DMS 273 treated with DMSO at 0.1 percent for 48 hours (cell line): ENCODE measurements at places on chromosomes 2 and 18.

- no peak for DNase-seq
Measured at GRCh38 chr2:15704086-15704787, 112.6 kb downstream of the DDX1 start.

DNA sequence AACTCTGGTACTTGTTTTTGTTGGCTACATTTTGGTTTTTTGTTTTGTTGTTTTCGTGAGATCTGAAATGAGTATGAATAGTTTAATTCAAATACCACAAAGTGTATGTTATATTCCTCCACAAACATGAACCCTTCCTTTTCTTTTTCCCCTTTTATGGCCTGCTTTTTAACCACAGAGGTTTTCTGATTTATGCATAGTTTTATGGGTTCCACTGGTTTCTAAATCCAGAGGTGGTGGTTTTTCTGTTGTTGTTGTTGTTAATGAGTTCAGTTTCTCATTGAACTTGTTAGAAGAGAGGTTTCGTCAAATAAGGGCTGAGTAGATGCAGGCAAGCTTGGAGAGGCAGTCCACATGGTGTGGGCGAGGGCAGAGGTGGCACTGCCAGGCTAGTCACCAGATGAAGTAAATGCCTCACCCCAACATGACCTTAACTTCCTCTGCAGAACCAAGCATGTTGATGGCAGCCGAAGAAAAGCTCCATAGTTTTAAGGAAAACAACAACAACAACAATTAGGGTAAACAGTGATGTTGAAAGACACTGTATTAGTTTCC, 72.5 kb downstream of the RIF1 start:
- DNase-seq = no peak

DNA sequence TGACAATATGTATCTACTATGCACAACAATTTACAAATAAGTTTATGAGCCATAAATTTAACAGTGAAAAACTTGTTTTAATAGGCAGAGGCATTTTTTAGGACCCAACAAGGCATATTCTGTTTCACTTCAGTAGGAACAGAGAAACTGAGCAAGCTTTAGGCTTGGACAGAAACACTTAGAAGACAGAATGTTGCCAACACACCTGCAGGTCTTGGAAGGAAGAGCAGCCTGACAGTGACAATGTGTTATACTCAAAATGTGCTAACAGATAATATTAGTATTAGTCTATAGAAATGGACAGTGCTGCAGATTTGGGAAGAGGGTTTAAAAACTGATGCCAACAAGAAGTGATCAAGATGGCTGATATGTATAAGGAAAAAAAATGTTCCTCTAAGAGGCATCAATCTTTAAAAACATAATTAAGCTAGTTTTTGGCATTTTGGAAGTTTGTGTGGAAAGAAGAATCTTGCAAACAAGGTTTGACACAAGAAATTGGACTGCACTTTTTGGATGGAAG, 297.1 kb upstream of the FSIP2 start:
- no peak for DNase-seq

- DNase-seq = no peak
Measured at GRCh38 chr18:61435064-61435652, 101.9 kb downstream of the CDH20 start.
